CD4-positive, alpha-beta T cell treated with Interleukin-15 for 4 hours (primary cell): ENCODE measurements at places on chromosomes 5 and 9.

GRCh38 chr9:82572146-82572545 lies 490.8 kb downstream of the RASEF start:
- DNase-seq, result no peak

- no peak for DNase-seq
Measured at GRCh38 chr5:156121234-156121633, 205.7 kb upstream of the SGCD start.

- peak; percentile 76 for DNase-seq
Measured at GRCh38 chr9:33446946-33447798, at the start of gene AQP3. TSS of gene AQP3 (minus strand) at chr9:33447593. CDS start at chr9:33447530, 63 bp downstream.

DNA sequence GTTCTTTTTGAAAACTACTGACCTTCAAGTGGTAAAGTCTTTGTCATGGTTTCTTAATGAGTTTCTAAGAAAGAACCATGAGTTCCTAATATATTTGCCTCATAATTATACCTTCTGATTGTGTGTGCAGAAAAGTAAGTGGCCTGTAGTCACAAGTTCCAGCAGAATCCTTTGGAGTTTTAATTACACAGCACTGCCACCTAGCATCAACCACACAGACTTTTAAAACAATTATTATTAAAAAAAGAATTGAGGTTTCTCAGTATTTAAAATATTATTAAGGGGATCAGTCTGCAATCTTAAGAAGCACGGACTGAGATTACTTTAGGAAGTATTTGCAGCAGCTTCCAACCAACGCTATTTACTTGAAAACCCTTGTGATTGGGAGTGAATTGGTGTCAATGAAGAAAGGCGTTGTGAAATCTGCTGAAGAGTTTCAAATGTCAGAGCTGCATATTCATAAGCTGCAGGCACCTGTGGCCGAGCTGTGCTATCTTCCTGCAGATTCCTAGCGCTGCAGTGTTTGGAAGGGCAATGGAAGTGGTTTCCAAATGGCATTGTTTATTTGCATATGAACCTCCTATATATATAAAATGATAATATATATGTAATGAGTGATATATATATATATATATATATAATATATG lies 1074.2 kb upstream of the WWC1 start:
- DNase-seq, result no peak

- no peak for DNase-seq
Measured at GRCh38 chr9:17776735-17777134, 197.9 kb downstream of the SH3GL2 start.

DNA sequence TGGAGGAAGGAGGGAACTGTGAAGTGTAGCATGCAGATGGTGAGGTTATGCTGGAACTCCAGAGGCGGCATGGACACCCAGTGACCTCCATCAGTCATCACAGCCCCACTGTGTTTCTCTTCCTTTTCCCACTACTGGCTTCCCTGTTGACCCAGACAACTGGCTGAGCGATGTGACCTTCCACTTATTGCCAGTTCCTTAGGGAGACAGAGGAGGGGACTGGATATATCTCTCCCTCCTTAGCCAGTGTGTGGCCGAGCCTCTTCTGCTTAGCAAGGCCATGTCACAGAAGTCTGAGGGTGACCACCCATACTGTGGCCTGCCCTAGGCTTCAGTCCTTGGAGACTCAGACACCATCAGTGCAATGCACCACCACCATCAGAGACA lies 3.0 kb upstream of the PHYKPL start:
- DNase-seq, result no peak

DNA sequence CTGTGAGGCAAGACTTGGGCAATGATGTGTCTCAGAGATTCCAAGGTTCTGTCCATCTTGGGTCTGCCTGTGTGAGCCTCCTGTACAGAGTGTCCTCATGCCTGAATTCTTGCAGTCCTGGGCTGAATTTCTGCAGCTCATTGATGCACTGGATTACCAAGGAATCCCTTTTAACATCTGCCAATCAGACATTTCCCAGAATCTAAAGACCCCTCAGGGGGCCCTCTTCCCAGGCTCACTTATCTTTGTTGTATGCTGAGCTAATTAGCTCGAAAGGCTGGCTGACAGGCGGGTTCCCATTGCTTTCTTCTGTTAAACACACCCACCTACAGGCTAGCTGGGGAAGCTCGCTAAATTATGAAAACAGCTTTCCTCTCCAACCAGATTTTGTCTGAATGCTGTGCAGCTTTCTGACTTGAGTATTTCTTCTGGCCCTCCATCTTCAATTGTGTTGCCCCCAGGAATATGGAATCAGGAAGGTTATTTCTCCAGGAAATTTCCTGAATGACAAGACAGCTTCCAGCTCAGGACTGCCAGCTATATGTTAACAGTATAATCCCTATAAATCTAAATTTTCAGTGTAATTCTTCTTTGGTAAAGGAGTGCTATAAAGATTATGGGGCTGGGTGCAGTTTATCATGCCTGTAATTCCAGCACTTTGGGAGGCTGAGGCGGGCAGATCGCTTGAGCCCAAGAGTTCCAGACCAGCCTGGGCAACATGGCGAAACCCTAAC lies at the start of gene LIX1:
LIX1 (minus strand) TSS at position 91 of the 734 bp plus-strand sequence; CDS start at position 56, 35 bp downstream.
- DNase-seq, result peak; percentile 10

GRCh38 chr9:128765499-128765898 lies 6.2 kb downstream of the ZER1 start:
- no peak for DNase-seq

DNA sequence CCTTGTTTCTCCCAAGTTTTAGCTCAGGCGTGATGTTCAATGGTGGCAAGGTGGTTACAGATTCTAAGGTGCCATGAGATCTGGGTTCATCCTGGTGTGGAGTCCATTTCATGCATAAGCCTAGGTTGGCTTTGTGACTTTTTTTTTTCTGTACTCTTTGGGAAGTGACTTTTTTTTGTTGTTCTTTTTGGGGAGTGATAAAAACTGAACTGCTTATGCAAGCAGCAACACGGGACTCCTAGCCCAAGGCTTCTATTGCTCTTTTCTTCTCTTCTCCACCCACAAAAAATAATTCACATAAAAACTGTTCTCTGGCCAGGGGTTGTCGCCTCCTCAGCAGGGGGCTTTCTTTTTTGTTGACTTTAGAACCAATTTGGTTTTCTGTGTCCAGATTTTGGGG lies 15.4 kb downstream of the STC2 start:
- DNase-seq, result no peak

DNA sequence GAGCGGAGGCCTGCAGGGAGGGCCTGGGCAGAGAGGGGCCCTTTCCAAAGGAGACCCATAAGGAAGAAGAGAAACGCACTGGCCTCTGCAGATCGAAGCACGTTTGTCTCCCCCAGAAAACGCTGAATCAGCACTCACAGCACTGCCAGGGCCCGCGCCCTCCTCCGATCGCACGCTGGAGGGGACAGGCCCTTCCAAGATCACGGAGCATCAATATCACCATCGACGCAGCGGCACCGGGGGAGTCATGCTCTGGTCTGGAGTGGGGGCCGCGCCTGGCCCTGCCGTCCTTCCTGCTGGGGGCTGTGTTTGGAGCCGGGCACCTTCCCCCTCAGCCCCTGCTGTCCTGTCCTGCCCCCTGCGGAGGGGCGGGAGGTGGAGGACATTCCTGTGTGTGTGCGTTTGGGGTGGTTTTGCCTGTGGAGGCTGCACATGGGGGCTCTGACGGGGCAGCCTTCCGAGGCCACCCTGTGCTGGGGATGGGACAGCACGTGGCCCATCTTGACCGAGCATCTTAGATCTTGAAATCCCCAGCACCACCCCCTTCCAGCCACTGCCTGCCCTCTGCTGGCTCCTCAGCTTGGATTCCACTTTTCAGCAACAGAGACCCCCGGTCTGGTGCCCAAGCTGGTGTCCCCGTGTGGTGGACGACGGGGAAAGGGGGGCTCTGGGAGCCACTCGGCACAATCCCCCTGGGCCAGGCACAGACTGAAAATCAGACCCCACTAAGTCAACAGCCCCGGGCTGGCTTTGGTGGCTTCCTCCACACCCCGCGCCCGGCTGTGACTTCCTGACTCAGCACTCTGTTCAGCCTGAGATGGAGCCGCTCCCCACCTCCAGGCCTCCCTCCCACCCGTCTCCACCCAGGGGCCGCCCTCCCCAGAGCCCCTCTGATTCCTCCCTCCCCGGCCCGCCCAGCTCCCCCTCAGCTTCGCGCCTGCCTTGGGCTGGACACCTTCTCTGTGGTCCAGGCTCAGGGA lies 8.3 kb downstream of the TMEM250 start:
- DNase-seq, result no peak

DNA sequence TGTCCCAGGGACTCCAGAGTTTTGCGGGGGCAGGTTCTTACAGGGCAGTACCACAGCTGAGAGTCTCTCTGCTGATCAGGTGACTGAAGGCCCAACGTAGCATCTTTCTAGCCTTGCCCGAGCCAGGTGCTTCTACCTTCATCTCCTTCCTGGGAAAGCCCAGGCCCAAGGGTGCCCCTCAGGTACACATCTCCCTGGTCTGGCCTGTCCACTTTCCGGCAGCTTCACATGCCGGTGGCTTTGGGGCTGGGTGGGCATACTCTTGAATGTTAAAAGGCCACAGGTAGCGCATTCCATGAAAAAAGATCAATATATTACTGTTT lies 5.7 kb upstream of the PHYKPL start:
- no peak for DNase-seq

DNA sequence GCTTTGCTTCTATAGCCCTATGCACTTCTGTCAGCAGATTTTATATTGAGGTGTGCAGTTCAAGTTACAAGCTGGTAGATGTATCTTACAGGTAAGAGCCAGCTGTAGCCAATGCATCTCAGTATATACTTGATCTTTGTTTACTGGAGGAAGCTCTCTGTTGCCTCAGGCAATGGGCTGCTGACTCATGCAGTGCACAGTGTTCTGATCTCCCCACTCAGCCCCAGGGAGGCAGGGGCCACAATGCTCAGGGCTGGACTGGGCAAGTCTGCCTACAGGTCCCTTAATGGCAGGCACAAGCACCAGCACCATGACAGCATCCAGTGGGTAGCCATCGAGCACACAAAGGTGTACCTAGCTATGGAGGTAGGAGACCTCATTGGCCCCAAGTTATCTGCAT lies 178.8 kb upstream of the CDH10 start:
- DNase-seq, result no peak

- no peak for DNase-seq
Measured at GRCh38 chr5:174352681-174353080, 307.2 kb downstream of the NSG2 start.

DNA sequence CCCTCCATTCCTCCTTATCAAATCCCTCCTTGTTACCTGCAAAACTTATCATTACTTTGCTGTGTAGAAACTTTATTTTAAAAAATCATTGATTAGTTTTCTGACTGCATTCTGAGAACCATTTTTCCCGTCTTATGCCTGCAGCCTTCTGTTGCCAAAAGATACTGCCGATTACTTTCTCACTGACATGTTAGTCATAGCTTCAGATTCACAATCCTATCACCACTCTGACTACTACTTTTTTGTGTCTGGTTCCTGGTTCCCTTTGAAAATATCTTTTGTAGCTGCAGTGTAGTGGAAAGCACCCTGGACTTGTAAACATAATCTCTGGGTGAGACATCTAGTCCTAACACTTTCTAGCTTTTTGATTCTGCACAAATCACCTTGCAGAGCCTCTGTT lies 71.7 kb downstream of the NR2F1 start:
- DNase-seq, result no peak

- DNase-seq, result no peak
Measured at GRCh38 chr5:60377826-60378225, 322.1 kb downstream of the DEPDC1B start.

GRCh38 chr5:5505815-5506214 lies 83.3 kb downstream of the ICE1 start:
- DNase-seq, result no peak

DNA sequence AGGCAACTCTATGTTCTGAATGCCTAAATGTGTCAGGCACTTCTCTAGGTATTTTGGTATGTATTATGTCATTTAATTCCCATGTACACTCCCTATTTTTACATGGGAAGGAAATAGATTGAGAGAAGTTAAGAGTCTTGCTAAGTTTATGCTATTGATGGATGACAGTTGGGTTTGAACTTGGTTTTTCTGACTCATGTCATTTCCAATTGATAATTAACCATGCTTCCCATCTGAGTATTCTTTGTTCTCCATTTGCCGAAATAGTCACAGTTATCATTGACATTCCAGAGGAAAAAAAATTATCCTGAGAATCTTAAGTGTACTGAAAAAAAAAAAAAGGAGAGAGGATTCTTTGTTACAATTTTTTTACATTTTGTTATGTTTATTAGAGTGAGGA lies 23.1 kb upstream of the DMRTA1 start:
- DNase-seq, result no peak

GRCh38 chr5:9644630-9645029 lies 14.5 kb upstream of the TAS2R1 start:
- DNase-seq, result no peak

DNA sequence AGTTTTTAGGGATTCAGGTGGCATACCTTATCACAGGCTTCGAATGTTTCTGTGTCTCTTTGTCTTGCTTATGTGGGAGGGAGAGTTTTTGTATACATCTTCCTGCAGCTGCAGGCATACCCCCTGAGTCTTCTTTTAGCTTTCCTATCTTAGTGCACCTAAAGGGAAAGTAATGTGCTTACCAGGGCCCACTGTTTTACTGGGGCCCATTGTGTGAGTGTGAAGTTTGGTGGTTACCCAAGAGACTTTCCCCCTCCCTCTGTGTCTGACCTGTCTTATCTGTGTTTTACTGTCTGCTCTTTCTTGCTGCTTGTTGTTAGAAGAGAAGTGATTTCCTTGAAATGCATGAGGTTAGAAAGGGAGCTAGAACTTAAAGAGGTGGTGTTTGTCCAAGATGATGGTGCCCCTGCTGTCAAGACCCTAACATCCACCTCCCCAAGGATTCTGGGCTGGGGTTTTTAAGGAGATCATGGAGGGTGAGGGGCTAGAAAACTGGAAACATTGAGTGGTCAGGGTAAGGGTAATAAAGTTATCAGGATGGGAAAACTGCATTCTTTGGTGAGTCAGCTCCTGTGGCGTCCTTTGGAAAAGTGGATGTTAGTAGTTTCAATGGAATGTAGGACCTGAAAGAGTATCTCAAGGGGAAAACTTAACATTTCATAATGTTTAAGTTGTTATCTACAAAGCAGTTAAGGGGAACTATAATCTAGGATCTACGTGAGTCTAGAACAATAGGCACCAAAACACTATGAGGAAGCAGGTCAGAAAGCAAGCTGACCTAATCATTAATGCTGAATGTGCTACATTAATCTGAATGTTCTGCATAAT lies 583.5 kb upstream of the TUSC1 start:
- DNase-seq, result no peak
